H9 (cell line): ENCODE measurements at places on chromosomes 16 and 17.

GRCh38 chr16:84699147-84699711 lies 571 bp upstream of the USP10 start:
- DNase-seq = no peak

DNA sequence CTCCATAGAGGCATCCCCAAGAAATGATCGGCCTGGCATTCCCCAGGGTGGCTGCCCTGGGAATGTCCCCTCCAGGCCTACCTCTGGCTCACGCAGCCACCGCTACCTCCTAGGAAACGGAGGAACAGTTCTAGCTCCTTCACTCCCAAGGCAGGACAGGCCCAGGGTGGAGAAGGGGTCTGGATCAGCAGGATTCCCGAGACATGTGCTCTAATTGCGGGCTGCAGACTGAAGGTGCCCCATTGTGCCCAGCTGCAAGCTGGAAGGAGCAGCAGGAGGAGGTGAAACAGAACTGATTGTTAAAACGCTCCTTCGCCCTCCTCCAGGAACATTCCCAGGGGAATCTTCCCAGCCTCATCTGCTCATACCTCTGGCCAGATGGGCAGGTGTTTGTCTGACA lies 40.8 kb downstream of the SCNN1G start:
- peak; percentile 30 for DNase-seq

GRCh38 chr17:76998839-76999238 lies 130.6 kb downstream of the MGAT5B start:
- DNase-seq = no peak

GRCh38 chr16:14248791-14249190 lies 177.7 kb downstream of the MRTFB start:
- no peak for DNase-seq

DNA sequence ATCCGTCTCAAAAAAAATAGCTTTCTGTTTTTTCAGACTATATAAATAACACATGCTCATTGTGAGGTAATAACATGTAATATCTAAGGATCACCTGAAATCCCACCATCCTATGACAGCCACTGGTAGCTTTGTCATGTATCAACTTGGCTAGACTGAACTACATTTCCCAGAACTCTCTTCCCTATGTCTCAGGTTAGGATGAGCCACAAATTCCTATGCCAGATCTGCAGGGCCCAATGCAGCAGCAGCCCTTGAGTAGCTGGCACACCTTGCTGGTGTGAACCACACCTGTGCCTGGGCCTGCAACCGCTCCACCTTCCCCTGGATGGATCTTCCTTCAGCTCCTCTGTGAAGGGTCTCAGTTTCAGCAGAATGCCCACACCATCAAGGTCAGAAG lies 28.1 kb downstream of the OGFOD1 start:
- DNase-seq = peak; percentile 30

DNA sequence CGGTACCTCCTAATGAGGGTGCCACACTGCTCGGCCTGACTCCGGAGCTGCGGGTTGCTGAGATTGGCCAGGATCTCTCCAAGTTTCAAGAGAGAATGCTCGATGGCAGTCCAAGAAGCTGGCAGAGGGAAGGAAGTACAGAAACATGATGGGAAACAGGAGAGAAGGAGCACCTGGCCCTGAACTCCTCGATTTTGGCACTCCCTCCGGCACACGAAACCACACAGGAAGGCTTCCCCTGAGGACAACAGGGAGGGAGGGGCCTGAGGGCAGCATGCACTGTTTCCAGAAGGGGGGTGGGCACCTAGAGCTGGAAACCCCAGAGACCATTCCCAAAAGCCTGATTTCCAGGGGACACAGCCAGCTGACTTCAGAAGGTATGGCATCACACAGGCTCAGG lies 18.1 kb downstream of the CSF3 start:
- no peak for DNase-seq

GRCh38 chr17:19250421-19251173 lies 13.4 kb downstream of the EPN2 start:
- no peak for DNase-seq

DNA sequence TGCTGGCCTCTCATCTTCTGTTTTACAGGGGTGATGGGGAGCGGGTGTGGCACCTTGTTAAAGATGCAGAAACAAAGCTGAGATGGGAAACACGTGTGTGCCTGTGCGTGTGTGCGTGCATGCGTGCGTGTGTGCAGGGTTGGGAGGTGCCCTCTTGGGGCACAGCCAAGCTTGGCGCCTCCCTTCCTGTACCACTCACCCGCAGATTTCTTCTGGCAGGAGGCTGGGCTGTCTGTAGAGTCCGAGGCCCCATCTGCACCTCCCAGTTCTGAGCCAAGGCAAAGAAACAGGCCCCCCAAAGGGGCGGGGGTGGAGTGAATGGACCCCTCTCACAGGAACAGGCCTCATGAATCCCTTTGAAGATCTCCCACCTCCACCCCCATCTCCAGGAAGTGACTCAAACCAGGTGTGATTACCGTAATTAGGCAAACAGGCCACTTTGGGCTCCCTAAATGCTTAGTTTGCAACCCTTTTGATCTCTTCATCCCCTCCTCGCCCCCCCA lies 20.9 kb downstream of the TNS4 start:
- peak; percentile 76 for DNase-seq

- no peak for DNase-seq
These were observed 214.9 kb upstream of the MON1B start for GRCh38 chr16:76976101-76976500.

DNA sequence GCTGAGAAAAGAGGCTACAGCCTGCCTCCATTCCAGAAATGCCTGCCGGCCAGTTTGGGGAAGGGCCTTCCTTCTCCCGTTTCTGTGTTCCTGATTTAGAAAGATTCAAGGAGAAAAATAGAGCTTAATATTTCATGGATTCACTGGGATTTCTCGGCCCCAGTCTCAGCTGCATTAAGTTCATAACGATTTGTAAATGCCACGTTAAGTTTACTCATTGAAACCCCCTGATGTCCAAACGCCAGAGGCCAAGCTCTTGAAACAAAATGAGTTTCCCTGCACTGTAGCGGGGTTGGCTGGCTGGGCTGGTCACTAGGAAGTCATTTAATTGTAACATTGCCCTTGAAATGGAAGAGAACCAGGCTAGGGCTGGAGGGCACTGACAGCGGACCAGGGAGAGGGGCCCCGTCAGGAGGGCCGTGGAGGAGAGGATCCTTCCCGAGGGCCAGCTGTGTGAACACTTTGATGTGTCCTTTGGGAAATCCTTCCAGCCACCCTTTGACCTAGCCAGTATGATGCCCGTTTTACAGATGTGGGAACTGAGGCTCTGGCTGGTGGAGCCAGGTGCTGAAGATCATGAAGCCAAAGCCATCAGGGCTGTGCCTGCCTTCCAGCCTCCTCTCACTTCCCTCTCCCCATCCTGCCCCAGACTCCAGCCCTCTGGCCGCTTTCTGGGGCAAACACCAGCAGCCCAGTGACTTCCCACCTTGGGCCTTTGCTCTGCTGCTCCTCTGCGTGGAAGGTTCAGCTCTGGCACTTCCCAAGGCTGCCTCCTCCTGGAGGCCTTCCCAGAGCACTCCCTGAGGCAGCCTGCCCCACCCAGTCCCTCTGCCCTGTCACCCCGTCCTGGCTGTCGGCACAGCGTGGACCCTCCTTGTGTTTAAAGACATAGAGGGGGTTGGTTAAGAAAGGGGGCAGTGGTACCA lies 220.6 kb downstream of the KATNIP start:
- DNase-seq = no peak

GRCh38 chr17:385836-386140 lies 33.2 kb upstream of the RPH3AL start:
- DNase-seq = no peak

DNA sequence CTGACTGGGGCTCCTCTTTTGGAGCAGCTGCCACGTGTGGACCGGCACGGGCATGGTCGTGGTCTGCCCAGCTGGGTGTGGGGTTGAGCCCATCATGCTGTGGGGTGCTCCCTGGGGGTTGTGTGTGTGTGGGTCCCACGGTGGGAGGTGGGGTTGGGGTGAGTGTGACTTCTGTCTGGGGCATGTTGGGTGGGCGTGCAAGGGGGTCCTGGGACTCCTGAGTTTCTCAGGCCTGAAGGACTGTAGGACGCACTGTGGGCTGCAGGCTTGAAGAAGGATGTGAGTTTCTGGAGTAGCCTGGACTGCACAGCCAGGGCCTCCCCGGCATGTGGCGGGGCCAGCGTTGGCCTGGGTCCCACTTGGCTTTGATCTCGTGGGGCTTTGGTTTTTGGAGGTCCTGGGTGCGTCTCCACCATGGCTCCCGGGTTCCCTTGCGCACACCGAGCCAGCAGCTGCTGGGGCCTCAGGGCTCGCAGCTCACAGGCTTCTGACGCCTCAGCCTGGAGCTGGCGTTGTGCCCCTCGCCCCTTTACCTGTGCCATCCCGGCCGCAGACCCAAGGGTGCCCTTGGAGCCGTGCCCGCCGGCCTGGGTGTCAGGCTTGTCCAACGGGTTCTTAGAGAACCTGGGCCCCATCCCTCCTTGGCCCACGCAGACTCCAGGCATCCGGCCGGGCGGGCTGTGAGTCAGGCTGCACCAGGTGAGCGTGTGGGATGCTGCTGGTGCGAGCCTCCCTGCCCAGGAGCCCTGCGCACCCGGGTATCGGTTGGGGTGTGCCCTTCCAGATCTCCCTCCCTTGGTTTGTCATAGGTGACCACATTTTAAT lies 34.4 kb upstream of the ZNF750 start:
- no peak for DNase-seq

GRCh38 chr17:77592106-77592865 lies 366.2 kb upstream of the TNRC6C start:
- no peak for DNase-seq

- no peak for DNase-seq
These were observed 4.5 kb downstream of the USP10 start for GRCh38 chr16:84704253-84704652.

DNA sequence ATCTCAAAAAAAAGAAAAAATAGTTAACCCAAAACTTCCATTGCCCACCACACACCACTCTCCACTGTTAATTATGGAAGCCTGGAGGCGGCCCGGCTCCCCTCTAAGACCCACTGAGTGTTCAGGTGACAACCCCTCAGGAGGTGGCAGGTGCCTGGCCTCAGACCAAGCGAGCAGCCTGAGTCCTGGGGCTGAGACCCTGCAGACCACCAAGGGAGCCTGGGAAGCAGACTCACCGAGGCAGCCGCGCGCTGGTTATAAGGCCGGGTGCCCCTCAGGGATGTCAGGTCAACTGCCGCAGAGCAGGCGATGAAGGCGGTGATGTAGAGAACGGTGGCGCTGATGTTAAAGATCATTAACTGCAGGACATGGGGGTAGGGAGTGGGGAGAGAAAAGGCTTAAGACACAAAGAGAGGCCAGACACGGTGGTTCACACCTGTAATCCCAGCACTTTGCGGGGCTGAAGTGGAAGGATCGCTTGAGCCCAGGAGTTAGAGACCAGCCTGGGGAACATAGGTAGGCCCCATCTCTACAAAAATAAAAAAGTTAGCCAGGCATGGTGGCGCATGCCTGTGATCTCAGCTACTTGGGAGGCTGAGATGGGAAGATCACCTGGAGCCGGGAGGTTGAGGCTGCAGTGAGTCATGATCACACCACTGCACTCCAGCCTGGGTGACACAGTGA lies 13.3 kb downstream of the ARL2BP start:
- no peak for DNase-seq

GRCh38 chr17:1890758-1891450 lies 61.1 kb downstream of the RPA1 start:
- no peak for DNase-seq

GRCh38 chr17:35698800-35699199 lies 32.6 kb upstream of the RASL10B start:
- DNase-seq = no peak

DNA sequence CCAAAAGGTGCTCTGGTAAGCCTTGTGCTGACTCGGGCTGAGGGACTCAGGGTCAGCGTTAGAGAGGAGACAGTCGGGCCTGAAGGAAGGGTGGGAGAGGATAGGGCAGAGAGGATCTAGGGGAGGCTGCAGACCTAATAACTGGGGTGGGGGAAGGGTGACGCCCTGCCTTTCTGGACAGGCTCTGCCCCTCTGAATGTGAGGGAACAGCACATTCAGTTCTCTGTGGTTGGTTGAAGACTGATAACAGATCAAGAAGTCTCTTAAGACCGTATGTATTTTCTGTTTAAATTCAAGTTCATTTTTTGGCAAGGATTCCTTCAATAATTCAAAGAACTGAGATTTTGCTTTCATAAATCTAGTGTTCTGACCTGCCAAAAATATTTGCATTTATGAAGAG lies 56.2 kb upstream of the TEKT3 start:
- no peak for DNase-seq

GRCh38 chr16:87602001-87602775 lies at the start of gene JPH3:
TSS of gene JPH3 (plus strand) at chr16:87602508. CDS start at chr16:87603147, 639 bp downstream.
- DNase-seq = peak; percentile 83

DNA sequence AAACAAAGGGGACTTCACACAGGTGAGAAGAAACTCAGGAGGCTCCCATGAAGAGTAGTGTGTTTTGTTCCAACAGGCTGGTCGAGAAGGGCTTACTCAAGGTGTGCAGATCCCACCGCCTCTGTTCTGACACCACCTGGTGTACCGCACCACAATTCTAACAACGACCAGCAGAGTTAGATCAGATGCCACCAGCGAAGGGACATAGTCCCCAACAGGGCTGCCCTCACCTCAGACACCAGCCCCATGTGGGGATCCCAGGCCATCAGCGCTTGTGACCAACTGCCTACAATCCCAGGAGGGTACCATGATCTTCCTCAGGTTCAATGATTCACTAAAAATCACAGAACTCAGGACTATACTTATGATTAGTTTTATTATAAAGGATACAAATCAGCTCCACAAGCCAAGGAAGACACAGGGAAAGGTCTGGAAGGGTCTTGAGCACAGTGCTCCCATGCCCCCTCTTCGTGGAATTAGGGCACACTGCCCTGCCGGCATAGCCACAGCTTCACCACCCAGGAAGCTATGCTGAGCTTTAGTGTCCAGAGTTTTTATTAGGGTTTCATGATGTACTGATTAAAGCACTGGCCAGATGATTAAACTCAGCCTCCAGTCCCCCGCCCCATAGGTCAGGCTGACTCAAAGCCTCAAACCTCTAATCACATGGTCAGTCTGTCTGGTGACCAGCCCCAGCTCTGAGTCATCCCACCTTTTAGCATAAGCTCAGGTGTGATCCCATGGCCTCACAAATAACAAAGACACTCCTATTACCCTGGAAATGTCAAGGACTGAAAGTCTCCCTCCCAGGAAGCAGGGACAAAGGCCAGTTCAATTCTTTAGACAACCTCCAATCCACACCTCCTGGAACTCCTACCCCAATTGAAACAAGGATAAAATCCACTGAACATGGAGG lies 26.0 kb downstream of the TRIM25 start:
- no peak for DNase-seq
